Left ventricle myocardium inferior (tissue), 1 donor: ENCODE measurements at places on chromosomes 6 and 20.

GRCh38 chr6:164345806-164346496 lies 931.4 kb downstream of the QKI start:
- no peak for DNase-seq

DNA sequence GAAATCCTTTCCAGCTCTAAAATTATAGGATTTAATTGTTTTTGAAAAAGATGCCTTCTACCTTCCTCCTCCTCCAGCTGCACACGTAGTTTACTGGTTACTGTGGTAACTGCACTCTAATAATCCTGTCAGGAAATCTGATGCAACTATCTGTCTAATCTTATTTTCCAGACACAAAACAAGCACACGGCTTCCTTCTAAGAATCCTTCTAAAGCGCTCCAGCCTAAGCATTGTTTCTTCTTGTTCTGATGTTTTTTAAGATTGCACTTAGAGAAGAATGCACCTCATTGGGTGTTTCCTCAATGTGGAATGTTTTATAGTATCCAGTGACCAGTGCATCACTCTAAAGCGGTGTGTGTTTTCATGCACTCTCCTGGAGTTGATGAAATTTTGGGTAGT lies 63.6 kb downstream of the CARMIL1 start:
- no peak for DNase-seq

DNA sequence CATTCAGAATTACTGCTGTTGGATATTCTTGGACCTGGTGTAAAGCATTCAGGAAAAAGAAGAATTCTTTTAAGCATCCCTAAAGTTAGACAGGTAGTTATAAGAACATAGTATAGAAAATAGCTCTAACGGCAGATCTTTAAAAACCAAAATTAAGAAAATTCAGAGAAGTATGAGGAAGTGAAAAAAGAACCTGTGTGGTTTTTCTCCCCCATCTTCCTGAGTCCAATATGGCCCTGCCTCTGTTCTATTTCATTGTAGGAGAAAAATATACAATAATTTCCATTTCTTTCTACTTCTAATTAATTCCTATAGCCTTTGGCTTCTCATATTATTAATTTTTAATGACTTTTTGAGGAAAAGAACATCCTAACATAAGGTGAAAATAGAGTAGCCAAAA lies 47.1 kb downstream of the FHL5 start:
- no peak for DNase-seq

DNA sequence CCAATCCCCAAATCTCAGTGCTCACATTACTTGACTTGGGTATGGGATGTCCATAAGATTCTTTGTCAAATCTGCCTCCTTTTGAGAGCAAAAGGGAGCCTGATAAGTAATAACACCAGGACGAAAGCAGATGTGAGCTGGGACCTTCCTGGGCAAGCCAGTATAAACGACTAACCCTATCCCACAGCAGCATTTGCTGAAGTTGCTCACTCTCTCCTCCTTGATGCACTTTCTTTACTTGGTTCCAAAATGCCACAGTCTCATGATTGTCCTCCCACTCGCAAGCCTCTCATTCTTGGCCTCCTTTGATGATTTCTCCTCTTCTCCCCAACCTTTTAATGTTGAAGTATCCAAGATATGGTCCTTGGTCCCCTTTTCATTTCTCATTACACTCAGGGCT lies 44.7 kb upstream of the TAGAP start:
- no peak for DNase-seq

DNA sequence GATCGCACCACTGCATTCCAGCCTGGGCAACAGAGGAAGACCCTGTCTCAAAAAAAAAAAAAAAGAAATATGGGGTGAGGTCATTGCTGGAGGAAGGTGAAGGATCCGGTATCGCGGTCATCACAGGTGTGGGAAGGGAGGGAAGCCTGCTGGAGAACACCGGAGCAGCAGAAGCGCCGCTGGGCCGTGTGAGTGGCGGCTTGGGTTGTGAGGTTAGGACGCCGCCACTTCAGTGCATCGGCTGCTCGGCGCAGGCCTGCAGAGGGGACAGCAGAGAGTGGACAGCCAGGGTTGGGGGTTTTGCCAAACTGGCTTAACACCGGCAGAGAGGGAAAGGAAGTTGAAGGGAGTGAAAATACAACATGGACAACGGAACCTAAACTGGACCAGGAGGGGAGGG lies 5.4 kb downstream of the TLDC2 start:
- no peak for DNase-seq

DNA sequence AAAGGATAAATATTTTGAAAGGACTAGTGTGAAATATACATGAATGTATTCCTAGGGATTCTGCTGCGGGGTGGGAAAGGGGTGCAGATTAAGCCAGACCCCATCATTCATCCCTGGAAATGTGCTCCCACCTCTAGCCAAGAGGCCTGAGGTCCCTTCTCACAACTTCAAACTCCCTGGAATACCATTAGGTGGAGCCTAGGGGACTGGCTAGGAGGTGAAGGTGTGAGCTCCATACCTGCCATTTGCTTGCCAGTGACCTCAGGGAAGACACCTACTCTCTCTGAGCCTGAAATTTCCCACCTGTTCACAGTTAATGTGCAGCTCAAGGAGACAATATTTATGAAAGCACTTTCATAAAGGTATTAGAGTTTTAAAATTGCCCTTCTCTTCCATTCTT lies 4.7 kb upstream of the CCN2 start:
- DNase-seq = no peak
